ENCODE measurements at places on chromosomes 2 and 18. TPM values are rescaled to one million over a fixed set of nuclear protein-coding genes. Genes with fewer than 3 reads are reported as not detected.

The NAT8 gene
- polyA plus RNA-seq: 1,820 TPM

The TTN gene
- polyA plus RNA-seq: 0.02 TPM

The CAVIN2 gene
- polyA plus RNA-seq: 17.9 TPM

The TUBA4B gene
- 15.4 TPM for polyA plus RNA-seq

The COBLL1 gene
- 39.7 TPM for polyA plus RNA-seq

The HNMT gene
- polyA plus RNA-seq: 69.2 TPM

The NOL4 gene
- polyA plus RNA-seq: 0.62 TPM

The TSPYL6 gene
- not detected for polyA plus RNA-seq

The RBMS1 gene
- 25.6 TPM for polyA plus RNA-seq

The TACR1 gene
- 0.49 TPM for polyA plus RNA-seq

The QPCT gene
- polyA plus RNA-seq: 10.4 TPM

The ABCG8 gene
- polyA plus RNA-seq: 0.09 TPM

DNA sequence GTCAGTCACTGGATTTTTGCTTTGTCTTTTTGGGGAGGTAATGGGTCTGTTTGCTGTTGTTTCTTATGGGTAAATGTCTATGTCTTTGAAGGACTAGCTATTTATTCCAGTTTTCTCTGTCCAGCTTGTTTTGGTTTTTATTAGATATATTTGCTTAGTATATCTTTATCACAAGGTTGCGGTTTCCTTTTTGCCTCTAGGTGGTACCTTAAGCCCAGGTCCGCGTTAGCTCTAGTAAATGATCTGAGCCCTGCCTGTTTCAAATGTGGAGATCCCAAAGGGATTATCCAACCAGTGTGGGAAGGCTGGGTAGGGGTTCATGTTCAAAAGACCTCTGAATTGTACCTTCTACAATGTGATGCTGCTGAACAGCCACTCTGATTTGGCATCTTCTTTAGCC lies 114.5 kb downstream of the MYO3B start:
- no peak for DNase-seq

DNA sequence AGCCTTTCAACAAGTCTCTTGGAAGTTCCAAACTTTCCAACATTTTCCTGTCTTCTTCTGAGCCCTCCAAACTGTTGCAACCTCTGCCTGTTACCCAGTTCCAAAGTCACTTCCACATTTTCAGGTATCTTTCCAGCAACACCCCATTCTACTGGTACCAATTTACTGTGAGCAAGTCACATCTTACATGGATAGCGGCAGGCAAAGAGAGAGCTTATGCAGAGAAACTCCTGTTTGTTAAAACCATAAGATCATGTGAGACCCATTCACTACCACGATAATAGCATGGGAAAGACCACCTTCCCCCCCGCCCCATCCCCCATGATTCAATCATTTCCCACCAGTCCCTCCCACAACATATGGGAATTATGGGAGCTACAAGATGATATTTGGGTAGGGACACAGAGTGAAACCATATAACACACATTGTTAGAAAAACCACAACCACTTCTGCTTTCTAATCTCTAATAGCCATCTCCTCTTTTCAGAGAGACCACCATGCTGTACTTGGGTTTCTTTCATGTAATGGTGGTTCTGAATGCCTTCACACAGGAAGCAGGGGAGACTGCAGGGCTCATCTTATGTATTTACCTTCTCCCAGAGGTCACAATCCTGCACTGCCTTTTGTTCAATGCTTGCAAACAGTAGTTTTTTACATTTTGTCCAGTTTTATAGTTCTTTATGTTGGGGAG lies 46.0 kb upstream of the CALCRL start:
- DNase-seq: no peak

GRCh38 chr2:136029149-136029548 lies 43.7 kb upstream of the DARS1 start:
- no peak for DNase-seq

DNA sequence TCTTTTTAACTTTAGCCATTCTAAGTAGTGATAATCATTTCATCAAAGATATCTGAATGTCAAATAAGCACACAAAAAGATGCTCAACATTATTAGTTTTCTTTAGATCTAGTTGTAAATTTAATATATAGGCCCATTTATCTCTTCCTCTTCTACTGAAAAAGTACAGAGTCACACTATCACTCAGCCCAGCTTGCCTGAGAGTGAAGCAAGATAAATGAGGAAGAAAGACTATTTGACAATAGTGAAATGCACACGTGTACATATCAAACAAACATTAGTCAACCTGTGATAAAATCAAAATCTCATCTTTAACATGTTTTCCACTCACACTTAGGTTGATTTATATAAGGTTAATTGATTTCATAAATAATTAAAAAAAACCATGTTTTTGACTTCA lies 83.5 kb upstream of the CCDC195 start:
- DNase-seq: no peak

- peak; percentile 73 for DNase-seq
Observed at GRCh38 chr2:219001577-219002394, 8.6 kb upstream of the CRYBA2 start.

DNA sequence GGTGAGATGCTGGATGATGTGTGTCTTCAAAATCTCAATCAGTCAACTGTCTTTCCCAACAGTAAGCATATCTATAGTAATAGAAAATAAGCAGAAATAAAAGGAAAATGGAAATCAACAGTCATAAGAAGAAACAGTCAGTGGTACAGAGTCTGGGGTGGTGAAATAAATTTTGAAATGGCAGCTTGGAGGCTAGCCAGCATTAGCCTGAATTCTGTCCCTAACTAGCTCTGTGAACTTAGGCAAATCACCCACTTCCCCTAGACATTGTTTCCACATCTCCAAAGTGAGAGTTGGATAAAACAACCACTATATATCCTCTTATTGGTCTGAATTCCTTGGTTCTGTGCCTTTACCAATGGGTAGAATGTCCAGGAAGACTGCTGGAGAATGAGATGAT lies 189.7 kb upstream of the REV1 start:
- DNase-seq: no peak

DNA sequence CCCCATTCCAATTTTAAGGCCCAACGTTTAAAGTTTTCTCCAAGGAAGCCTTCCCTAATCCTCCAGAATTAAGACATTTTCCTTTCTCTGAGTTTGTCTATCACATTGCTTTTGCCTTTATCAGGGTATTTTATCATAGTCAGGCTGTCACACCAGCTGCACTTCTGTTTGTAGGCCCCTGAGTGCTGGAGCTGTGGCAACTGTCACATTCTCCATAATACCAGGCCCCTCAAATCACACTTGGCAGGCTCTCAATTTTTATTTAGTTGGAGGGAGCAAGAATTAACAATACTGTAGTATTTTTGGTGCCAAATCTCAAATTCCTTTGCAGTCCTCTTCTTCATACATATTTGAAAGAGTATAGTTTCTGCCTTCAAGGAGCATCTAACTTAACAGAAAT lies 122.2 kb downstream of the FSHR start:
- no peak for DNase-seq

- no peak for DNase-seq
Observed at GRCh38 chr2:182868054-182868796, 1.8 kb upstream of the FRZB start.

GRCh38 chr2:112187805-112188596 lies 49.8 kb downstream of the FBLN7 start:
- DNase-seq: no peak

DNA sequence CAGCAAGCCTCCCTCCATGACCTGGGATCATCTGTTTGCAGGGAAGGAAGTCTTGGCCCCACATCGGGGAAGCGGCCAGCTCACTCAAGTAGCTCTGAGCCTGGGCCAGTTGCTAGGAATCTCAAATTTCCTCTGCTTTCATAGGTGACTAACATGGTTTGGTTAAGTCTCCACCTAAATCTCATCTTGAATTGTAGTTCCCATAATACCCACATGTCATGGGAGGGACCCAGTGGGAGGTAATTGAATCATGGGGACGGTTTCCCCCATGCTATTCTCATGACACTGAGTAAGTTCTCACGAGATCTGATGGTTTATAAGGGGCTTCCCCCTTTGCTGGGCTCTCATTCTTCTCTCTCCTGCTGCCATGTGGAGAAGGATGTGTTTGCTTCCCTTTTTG lies 75.2 kb downstream of the LBH start:
- no peak for DNase-seq

- no peak for DNase-seq
Observed at GRCh38 chr18:48673456-48673852, 134.6 kb downstream of the CTIF start.

GRCh38 chr18:13537022-13537780 lies 189.2 kb downstream of the FAM210A start:
- DNase-seq: no peak

DNA sequence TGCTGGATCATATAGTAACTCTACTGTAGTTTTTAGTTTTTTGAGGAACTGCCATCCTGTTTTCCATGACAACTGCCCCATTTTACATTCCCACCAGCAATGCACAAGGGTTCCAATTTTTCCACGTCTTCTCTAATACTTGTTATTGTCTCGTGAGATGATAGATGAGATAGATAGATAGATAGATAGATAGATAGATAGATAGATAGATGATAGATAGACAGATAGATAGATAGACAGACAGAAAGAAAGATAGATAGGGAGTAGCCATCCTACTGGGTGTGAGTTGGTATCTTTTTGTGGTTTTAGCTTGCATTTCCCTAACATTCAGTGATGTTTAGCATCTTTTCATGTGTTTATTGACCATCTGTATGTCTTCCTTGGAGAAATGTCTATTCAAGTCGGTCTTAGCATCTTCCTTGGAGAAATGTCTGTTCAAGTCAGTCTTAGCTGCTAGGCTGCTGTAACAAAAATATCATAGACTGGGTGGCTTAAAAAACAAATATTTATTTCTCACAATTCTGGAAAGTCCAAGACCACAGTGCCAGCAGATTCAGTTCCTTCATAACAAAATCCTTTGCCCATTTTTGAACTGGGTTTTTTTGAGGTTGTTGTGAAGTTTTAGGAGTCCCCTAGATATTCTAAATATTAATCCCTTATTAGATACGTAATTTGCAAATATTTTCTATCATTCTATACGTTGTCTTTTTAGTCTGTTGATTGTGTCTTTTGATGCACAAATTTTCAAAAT lies 98.5 kb downstream of the BIN1 start:
- DNase-seq: no peak

DNA sequence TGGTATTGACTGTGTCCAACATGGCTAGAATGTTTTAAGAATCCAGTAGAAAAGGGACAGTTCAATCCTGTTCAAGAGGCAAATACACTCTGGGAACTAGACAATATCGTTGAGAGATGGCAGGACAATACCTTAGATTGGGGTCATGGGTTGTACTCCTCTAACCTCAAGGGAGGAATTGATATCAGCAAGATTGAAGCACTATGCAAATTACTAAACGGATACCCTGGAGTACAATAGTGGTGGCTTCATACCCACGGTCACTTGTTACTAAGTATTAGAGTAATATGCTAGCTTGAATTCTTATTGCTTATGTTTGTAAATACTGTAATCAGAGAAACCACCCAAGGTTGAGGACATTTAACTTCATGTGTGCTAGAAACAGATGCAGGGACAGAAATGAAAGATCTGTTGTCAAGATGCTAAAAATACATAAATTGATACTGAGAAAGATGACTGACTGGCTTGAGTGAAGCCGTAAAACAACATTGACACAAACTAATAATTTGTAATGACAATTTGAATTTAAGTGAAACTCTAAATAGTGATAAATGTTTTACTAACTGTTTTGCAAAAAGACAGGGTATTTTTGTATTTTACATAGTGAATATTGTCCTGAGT lies 73.3 kb downstream of the KCNJ3 start:
- DNase-seq: no peak

- no peak for DNase-seq
Observed at GRCh38 chr2:226855787-226856186, 19.9 kb downstream of the RHBDD1 start.

- DNase-seq: no peak
Observed at GRCh38 chr2:53087262-53087873, 680.2 kb upstream of the CHAC2 start.

- DNase-seq: no peak
Observed at GRCh38 chr2:29848566-29849310, 72.6 kb downstream of the ALK start.

- no peak for DNase-seq
Observed at GRCh38 chr18:44857744-44858491, 177.2 kb downstream of the SETBP1 start.

GRCh38 chr18:7840411-7840810 lies 273.3 kb downstream of the PTPRM start:
- DNase-seq: no peak

GRCh38 chr2:54904836-54905235 lies 145.4 kb downstream of the RTN4 start:
- no peak for DNase-seq

DNA sequence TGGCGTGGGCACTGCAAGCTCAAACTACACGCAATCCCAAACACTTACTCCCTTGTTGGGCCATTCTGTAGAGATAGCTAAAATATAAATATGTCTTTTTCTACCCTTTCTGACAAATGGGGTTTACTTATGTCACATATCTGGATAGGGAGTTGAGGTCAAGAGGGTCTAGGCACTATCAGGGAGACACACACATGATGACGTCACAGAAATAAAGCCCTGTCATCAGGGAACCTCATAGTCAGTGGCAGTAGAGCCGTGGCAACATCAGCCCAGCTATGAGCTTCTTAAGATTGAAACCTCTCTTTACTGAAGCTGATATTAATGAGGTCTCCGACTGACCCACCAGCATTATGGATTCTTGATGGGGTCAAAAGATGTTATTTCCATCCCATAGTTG lies 234.6 kb upstream of the CDH7 start:
- no peak for DNase-seq

GRCh38 chr2:118040891-118041290 lies 27.0 kb upstream of the CCDC93 start:
- no peak for DNase-seq

DNA sequence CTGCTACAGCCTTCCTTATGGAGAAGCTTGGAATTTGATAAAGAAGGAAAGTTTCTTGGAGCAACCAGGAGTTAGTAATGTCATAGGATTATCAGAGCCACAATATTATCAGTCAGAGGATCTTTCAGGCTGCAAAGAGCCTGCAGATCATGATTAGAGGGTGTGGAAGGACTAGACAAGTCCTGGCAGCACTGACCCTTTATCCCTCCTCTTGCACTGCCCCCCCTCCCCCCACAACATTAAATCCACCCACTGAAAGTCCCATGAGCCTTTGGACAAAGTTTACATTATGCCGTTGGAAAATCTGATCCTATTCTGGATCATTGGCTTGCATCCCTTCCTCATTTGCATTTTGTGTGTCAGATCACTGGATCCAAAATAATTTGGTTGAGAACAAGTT lies 18.7 kb upstream of the IMPA2 start:
- DNase-seq: no peak

- no peak for DNase-seq
Observed at GRCh38 chr2:55590810-55591440, 26.5 kb downstream of the PPP4R3B start.
